ENCODE measurements at places on chromosomes 4 and X.
A peak's percentile ranks its signal among the peaks of the same experiment; 100 is the strongest.

DNA sequence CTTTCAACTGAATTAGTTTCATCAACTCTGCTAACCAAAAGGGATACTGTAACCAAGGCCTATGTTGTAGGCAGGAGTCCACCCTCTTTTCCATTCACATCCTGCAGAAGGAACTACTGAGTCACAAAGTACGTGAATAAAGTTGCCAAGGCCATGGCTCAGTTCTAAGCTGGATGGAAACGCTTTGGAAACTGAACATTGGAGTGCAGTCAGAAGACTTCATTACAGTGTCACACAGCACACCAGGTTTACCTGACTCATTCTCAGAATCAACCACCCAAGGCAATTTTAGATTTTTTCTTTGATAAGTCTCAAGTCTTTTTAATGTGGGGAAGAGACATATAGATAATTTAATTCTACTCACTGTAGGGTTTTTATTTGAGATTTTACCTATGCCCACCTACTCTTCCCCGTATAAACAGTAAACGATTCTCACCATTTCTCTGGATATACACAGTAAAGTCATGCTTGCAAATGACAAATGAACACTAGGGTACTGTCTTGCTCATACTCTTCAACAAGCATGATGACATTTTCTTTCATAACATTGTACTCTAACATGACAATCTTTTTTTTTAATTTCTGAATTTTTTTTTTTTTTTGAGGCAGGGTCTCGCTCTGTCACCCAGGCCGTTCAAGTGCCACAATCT is 58.9 kb upstream of the RBM47 start:
- DNase-seq = no peak

GRCh38 chr4:144902614-144903013 is 195.4 kb downstream of the ANAPC10 start:
- DNase-seq = no peak

DNA sequence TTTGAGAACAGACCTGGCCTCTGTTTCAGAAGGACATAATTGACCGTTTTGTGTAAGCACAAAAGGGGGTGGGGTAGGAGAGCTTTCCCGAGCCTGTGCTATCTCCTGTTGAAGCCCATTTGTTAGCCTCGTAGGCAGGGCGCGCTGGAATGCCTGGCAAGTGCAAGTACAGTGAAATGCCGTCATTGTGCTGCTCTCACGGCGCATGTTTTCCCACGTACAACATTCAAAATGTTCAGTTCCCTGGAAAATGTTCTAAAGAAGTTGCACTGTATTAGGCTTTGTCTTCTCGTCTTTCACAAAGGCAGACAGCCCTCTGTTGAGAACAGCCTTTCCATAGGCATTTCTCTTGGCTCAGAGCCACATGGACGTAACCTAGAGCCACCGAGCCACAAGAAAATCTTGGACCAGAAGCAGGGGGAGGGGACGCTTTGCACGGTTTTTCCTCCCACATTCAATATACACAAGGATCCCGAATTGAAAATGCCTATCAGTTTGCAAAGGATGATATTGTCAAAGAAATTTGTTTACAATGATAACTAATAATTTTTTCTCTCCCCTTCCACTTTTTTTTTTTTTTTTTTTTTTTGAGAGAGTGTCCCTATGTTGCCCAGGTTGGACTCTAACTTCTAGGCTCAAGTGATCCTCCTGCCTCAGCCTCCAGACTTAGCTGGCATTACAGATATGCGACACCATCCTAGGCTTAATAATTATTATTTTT is 54.6 kb upstream of the RAPGEF2 start:
- DNase-seq = peak; percentile 50

GRCh38 chr4:13918991-13919441 is 291.5 kb upstream of the BOD1L1 start:
- no peak for DNase-seq

GRCh38 chr4:2820216-2820982 is 23.2 kb upstream of the ADD1 start:
- DNase-seq = peak; percentile 4

DNA sequence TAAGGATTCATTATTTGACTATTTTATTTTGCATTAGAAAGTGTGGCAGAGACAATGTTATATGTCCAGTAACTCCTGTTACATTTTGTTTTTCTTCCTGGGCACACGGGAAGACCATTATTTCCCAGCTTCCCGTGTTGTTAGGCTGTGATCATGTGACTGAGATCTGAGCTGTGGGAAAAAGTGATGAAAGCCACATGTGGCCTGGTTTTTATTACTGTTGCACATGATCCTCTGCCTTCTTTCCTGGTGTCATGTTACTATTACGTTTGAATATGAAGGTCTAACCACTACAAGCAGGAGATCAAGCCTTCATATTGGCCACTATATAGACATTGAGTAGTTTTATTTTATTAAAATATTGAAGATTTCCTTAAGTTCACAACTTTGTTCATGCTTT is 28.2 kb upstream of the MID1 start:
- no peak for DNase-seq

DNA sequence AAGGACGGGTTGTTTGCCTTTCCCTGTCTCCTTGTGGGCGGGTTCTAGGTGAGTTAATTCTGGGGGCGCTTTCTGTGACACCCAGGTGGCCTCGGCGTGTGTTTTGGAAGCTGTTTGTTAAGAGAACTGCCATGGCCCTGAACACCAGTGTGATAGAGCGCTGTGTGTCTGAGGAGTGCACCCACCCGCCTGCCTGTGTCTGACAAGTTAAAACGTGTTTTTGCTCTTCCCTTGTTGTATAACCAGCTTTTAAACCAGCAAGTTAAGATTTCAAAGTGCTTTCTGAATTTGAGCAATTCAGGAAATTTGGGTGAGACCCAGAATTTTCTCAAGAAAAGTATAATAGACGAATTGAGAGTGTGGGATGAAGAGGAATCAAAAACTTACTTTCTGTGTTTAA is 55.2 kb upstream of the HGFAC start:
- no peak for DNase-seq

GRCh38 chr4:15043226-15043625 is 40.9 kb downstream of the CPEB2 start:
- no peak for DNase-seq

DNA sequence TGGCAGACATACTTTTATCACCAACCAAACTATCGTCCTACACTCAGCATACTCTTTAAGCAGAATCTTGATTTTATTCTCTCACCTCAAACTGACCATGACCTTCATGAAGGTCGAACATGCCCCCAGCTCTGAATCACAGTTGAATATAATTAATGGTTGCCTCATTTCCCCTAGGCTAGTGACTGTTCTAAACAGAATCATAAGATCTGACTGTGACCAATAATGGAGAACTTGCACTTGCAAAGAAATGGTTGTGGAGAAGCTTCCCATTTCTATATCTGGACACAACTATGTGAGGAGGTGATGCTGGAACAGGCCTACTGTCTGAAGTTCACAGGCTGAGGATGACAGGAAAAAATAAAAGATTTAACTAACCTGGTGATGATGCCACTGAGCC is 85.1 kb downstream of the PDGFC start:
- no peak for DNase-seq

DNA sequence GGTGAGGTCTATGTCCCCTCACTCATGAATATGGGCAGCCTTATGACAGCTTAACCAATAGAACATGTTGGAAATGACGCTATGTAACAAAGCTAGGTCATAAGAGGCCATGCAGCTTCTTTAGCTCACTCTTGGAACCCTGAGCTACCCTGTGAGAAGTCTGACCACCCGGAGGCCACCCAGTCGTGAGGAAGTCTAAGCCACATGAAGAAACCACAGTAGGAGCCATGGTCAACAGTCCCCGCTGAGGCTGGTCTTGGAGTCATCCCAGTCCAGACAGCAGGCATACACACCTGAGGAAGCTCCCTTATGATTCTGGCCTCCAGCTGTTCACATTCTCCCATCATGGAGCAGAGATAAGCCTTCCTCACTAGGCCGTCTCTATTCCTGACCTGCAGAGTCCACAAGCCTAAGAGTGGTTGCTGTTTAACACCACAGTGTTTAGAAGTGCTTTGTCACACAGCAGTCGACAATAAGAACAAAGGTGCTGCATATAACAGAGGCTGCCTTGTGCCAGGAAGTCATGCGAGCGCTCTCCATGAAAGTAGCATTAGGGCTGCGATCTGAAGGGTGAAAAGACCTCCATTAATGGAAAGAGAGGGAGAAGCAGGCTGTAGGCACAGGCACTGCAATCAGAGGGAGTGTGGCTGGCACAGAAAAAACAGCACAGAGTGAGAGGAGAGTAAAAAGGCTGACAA is 38.2 kb downstream of the TSPAN5 start:
- DNase-seq = peak; percentile 17

DNA sequence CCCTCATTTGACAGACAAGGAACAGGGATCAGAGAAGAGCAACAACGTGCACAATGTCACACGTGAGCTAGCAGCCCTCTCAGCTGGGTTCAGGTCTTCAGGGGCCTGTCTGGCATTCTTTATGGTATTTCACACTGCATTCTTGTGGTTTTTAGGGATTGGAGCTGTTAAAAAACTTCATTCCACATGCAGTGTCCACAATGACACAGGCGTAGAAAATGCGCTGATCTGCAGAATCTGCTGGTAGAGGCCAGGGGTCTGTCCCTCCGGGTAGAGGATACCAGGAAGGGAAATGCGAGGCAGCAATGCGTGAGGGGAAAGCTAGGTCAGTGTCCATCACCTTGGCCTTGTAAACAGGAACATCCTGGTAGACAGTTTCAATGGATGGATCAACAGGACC is 36.6 kb downstream of the MAP7D3 start:
- DNase-seq = no peak

- DNase-seq = no peak
Observed at GRCh38 chr4:153916273-153916755, 127.4 kb upstream of the SFRP2 start.
